ENCODE measurements at places on chromosomes 1 and 21.

DNA sequence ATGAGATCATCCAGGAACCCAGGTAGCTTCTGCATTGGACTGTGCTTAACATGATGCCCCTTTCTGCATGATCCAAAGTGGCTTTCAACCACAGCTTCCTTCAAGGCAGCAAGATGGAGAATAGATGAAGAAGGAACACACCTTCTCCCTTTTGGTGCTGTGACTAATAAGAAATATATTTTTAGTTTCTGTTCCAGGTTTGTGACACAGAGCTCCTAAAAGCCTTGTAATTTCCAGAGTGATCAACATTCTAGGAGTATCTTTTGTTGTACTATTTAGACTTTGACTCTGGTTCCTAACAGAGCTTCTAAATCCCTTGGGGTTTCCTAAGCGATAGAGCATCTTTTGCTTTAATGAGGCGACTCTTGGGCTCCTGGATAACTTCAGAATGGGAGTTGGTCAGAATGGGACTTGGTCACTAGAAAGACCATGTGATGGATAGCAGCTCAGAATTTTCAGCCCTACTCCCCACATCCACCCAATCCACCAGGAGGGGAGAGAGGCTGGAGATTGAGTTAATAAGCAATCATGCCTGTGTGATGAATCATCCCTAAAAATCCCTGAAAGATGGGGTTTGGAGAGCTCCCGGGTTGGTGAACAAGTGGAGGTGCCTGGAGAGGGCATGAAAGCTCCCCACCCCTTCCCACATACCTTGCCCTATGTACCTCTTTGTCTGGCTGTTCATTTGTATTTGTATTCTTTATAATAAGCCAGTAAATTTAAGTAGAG is 134.8 kb downstream of the FGGY start:
- peak; percentile 43 for DNase-seq

- DNase-seq, result no peak
These were observed 42.7 kb downstream of the GIPC2 start for GRCh38 chr1:78088486-78088885.

DNA sequence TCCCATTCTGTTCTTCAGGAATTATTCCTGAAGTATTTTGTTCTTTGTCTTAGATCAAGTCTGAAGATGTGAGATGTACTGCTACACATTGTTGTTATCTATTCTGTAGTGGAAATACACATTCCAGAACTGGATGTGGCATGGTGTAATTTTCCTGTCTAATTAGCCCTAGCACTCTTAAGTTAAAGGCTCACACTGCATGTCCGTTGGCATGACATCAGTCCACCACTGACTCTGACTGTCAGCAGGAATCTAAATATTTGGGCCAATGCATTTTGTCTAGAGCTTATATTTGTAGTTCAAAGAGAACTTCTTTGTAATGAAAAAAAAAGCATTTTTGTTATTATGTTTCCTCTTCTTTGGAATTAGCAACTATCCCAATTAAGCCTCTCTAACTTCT is 201.0 kb downstream of the S1PR1 start:
- DNase-seq, result no peak

- DNase-seq, result no peak
These were observed 1005.4 kb downstream of the ADGRL2 start for GRCh38 chr1:82806133-82806532.

GRCh38 chr1:205346956-205347574 is 9.7 kb downstream of the KLHDC8A start:
- DNase-seq, result no peak

Data from AG10803 (cell line).